Activated CD8-positive, alpha-beta memory T cell treated with anti-CD3 and anti-CD28 coated beads, Interleukin-2, amount 10 ng/mL, durations not matched to agents 7 days and 5 days (primary cell): ENCODE measurements at places on chromosomes 12 and 14. TPM values are rescaled to one million over a fixed set of nuclear protein-coding genes. Genes with fewer than 3 reads are reported as not detected.

DNA sequence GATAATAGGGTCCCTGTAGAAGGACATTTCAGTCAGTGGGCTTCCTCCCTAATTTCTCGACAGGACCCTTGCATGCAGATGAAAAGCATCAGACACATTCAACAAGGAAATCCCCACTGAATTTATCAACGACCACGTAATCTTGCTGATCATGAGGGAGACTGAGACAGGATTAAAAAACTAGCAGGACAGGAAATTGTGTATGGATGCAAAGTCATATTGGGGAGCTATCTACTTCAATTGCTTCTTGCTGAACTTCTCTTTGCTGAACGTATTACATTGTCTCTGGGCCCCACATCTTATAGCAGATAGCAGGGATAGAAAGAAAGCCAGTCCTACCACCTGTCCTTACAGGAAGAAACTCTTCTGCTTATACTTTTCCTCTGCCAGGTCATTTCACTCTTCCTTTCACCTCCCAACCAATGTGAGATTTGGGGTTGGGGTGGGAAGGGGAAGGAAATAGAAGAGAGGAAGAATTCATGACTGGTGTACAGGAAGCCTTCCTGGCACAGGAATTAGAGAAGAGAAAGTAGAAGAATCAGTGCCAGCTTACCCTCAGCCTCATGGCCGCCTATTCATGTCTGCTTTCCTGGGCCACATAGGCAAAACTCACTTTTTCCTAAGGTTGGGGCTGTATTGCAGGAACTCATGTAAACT is 333.3 kb downstream of the ZFP36L1 start:
- DNase-seq, result no peak

- no peak for DNase-seq
These were observed 18.5 kb upstream of the CISTR start for GRCh38 chr12:53770281-53770680.

- no peak for DNase-seq
These were observed 217.4 kb downstream of the CRADD start for GRCh38 chr12:93894391-93895088.

Gene RHEBL1
- total RNA-seq, result 14.9 TPM

Gene GUCY2C
- total RNA-seq, result not detected

Gene ZFHX2
- 1.8 TPM for total RNA-seq

Gene IQSEC3
- total RNA-seq, result 2.2 TPM

DNA sequence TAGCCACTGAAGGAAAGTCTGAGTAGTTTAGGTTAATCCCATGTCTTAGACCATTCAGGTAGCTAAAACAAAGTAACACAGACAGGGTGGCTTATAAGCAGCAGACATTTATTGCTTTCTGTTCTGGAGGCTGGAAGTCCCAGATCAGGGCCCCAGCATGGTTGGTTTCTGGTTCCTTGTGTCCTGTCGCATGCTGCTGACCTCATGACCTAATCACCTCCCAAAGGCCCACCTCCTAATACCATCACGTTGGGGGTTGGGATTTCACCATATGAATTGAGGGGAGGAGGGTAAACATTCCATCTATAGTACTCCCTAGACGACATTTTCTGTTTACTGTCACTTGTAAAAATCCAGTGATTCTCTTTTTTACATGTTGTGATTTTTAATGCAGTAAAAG is 148.6 kb downstream of the FBXL14 start:
- no peak for DNase-seq

- peak; percentile 49 for DNase-seq
These were observed 8.5 kb downstream of the CRACR2A start for GRCh38 chr12:3744229-3744901.

Gene AHNAK2
- not detected for total RNA-seq

- DNase-seq, result peak; percentile 84
These were observed 15.5 kb downstream of the EMP1 start for GRCh38 chr12:13211859-13212664.

DNA sequence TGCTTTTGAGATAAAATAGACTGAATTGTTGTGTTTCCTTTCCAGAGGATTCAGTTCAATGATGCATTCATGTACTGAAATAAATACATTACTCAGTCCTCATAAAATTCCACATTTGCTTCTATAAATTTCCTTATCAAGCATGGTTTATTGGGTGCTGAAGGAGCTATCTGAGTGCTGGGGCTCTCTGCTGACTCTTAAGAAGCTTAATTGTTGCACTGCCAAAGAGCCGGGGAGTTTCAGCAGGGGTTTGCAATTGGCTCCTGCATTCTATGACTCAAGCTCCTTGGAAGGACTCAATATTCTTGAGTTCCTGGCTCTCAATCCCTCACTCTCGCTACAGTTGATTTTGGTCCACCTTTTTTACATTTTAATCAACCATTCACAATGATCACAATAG is 69.8 kb upstream of the PYGL start:
- no peak for DNase-seq

- DNase-seq, result no peak
These were observed 181.2 kb downstream of the TMTC2 start for GRCh38 chr12:82867762-82868500.

DNA sequence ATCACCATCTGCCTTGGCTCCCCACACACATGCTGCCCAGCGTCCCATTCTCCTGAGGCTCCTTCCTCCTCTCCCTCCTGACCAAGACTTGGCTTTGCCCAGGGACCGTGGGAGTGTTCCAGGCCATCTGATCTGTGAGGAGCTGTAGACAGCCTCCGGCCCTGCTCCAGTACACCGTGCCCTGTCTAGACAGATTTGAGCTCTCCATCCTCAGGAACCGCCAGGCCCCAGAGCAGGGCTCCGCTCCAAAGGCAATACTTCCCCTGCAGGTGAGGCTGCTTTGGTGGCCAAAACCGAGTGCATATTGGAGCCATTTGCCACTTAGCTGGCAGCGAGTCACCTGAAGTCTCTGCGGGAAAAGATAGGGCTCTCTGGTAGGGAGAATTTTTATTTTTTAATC is 147.4 kb downstream of the ANO2 start:
- DNase-seq, result no peak
